ENCODE measurements at places on chromosomes 6 and 20.

- DNase-seq, result no peak
These were observed 34.0 kb downstream of the PNLDC1 start for GRCh38 chr6:159833997-159834603.

DNA sequence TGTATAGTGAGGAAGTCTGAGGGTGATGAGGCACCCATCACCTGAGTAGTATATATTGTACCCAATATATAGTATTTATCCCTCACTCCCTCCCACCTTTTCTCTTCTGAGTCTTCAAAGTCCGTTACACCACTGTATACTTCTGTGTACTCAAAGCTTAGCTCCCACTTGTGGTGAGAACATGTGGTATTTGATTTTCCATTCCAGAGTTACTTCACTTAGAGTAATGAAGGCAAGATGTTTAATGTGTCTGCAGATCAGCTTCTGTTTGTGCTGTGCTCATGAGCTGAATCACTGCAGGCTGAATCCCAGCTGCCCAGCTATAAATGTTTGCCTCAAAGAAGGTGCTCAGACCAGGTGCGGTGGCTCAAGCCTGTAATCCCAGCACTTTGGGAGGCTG is 139.3 kb upstream of the FOXA2 start:
- DNase-seq, result no peak

DNA sequence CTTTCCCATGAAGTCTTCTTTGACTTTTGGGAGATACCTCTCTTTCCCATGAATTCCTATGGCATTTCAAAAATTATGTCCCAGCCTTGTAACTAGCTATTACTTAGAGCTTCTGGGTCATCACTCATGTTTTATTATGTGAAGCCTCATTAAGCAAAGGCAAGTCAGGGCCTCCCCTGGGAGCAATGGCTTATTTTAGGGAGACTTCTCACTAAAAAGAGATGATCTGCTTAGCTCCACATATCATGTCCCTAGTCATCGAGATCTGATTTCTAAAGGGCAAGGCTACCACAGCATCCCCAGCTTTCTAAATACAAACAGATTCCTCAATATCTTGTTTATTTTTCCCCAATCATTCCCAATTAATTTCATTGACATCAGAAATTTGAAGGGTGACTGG is 154.0 kb upstream of the MANEA start:
- DNase-seq, result no peak

- no peak for DNase-seq
These were observed 258.5 kb downstream of the KHDC1L start for GRCh38 chr6:72966628-72967280.

- DNase-seq, result no peak
These were observed 112.2 kb downstream of the PLEKHG1 start for GRCh38 chr6:150711584-150712504.

DNA sequence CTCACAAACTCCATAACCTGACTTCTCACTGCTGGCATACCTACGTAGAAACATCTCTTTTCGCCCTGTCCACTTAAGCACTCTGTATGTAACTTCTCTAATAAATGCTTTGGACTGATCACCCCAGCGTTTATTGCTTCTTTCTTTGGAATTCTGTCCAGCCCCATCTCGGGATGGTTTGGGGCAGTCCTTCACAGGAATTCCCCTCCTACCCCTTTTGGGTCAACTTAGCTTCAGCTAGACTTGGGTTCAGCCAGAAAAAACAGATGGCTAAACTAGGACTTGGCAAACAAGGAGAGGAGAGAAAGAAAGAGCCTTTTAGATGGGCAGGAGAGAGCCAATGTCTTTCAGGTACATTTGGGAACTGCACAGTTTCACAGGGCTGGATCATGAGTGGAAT is 3.9 kb upstream of the LTV1 start:
- no peak for DNase-seq

DNA sequence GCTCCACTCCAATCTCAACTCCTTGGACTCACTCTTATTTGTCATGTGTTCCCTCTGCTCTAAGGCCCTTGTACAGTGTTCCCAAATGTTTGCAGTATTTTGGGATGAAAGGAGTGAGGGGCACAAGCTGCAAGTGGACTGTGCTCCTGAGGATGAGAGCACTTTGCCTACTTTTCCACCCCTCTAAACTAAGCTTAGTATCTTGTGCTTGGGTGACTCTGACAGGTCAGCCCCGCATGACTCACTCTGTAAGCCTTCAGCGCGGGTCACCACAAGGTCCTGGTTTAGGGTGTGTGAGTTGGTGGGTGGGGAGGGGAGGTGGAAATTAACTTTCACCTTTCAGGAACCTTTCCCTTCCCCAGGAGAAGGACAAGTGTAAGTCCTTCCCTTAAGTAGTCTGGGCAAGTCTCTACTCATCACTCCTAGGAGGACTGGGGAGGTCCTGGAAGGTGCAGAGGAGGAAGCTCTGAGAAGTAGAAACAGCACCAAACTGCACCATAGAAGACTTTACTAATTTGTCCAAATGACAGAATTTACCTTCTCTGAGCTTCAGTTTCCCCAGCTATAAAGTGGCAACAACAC is 68.8 kb upstream of the EPB41L1 start:
- no peak for DNase-seq

DNA sequence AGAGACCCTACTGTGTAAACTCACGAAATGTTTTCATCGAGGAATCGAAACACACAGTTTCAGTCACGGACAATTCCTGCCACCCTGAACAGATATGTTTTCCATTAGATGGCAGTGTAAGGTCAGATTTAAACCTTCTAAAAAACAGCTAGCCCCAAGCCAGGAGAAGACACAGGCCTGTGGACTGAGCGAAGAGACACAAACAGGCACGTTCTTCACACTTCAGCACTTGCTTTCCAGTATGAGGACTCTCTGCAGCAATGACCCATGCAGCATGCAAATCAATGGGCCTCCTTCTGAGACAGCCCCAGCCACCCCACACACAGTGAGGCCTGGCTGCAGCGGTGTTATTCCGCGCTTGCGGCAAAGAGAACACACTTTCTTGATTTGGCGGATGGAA is 31.9 kb downstream of the HUS1B start:
- no peak for DNase-seq

GRCh38 chr6:18168264-18168663 is 13.0 kb downstream of the KDM1B start:
- DNase-seq, result no peak

DNA sequence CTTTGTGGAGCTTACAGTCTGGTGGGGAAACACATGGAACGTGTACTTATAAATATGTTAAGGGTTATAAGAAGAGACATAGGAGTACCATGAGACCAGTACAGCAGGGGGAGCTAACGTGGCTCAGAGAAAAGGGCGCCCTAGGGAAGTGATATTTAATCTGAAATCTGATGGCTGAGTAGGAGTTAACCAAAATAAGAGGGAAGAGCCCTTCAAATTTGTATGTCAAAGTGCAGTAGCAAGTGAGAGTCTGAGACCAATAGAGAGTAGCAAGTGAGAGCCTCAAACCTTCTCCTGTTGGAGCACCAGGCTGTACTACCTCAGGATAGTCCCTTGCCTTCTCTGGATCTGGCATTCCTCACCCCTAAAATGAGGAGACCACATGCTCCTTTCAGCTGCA is 6.1 kb upstream of the PKIG start:
- DNase-seq, result no peak

DNA sequence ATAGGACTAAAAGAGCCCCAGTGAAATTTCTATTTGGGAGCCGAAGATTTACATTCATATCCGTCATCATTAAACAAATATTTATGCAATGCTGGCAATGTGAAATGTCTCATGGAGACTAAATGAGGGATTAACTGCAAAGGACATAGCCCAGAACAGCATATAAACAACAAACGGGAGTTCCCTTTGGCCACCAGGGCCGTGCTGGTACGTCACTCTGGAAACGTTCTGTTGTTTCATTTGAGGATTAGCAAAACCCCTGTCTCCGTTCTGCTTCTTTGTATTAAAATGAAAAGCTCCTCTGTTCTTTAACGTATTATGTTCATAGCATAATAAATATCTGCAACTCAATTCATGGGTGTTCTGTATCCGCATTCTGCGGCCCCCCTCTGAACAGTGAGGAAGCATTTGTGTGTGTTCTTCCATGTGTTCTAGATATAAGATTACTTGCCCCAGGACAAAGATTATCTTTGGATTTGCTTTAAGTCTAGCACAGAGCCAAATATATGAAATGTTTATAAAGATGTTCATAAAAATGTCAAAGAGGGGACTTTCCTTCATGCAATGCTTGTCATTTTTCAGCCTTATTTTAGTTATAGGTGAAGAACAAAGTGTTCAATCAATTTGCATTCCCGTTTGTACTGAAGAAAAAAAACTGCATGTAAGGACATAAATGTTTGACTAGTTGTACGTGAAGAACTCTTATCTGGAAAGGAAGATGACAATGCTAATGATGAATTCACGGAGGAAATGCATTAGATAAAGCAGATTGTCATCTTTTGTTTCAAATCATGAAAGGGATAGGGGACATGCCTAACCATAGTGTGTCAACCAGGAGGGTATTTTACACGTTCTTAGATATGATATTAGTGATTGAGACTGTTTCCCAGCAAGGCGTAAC is 90.0 kb upstream of the TNFAIP3 start:
- no peak for DNase-seq

DNA sequence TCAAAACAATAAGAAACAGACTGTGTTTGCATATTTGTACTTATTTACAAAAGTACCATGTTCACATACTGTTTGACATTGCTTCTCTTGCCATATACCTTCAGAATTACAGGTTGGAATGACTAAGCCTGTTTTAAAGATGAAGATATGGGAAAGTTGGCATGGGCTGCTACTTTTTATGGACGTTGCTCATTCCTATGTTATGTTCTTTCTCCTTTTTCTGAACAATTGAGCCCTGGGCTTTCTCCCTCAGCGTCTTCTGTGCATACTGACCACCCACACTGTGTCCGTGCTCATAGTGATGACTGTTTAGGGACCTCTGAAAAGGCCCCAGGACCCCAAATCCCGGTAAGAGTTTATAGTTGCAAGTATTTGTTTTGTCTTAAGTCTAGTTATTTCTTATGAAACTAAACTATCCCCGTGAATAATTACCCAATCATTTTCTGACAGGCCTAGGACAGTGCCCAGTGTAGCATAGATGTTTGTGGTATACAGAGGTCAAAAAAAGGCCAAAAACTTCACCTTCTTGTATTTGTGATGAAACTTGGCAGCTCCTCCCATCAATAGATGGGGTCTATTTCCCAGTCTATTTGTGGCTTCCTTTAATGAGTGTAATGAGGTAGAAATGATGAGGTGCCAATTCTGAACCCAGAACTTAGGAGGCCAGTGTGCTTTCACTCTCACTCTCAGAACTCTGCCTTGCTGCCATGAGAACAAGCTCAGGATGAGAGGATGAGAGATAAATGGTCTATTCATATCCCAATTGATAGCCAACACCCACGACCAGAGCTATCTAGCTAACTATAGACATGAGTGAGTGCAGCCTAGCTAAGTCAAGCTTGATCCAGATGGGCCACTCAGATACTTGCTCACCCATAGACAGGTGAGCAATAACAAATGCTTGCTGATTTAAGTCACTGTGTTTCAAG is 40.9 kb downstream of the GSTA4 start:
- no peak for DNase-seq

DNA sequence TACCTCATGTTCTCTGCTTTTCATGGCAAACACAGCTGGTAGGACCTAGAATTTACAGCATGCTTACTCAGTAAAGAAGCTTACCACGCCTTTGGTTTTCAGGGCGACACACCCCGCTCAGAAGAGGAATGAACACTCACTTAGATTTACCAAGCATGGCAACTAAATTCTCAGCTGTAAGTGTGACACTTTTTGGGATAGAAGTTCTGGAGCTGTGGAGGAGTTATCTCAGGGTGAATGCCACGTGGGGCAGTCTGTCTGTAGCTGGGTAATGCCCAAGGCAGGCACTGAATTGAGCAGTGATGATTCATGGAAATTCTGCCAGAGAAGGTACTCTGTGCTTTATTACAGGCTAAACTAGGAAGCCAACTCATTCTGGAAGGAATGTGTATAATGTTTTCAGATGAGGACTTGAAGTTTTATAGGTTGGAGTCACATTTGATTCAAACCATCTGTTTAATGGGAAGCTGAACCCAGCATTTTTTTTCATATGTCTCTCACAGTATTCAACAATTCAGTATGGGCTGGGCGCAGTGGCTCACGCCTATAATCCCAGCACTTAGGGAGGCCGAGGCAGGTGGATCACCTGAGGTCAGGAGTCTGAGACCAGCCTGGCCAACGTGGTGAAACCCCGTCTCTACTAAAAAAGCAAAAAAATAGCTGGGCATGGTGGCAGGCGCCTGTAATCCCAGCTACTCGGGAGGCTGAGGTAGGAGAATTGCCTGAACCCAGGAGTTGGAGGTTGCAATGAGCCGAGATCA is 3.5 kb upstream of the PRIM2 start:
- no peak for DNase-seq

DNA sequence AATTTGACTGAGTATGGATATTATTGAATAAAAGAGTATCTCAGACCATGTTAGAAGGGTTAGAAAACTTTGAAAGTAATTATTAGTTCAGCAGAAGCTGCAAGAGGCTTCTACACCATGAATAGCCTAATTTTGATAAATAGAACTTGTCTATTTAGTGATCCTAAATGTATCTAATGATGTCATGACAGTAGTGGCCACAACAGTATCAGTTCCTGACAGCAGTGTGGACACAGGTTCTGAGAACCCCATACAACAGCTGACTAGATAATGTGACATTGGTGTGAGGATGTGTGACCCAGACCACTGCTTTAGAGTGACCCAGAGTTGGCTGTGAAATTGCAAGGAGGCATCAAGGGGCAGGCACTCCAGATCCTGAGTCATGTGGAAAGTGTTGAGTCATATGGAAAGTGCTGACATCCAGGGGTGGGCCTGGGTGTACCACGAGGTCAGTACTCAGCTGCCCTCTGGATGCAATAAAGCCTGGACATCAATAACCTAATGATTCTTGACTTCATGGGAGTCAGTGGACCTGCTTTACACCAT is 754.7 kb downstream of the DHX35 start:
- DNase-seq, result no peak

DNA sequence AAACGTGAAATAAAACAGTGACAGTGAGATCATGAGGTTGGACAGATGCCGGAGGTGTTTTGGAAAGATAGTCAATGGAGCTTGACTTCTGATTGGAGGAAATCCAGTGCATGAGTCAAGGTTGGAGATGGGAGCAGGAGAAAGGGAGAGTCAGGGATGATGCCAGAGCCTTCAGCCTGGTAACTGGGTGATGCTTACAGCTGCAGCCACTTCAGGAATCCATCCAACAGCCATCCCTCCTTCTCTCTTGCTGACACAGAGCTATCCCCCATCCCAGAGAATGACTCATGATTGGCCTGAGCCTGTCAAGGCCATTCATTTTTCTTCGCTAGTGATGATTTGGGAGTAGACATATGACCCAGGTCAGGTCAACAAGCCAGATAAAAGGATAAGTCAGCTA is 112.8 kb downstream of the SAMD5 start:
- no peak for DNase-seq

GRCh38 chr6:28887796-28888496 is 35.8 kb downstream of the TRIM27 start:
- no peak for DNase-seq

DNA sequence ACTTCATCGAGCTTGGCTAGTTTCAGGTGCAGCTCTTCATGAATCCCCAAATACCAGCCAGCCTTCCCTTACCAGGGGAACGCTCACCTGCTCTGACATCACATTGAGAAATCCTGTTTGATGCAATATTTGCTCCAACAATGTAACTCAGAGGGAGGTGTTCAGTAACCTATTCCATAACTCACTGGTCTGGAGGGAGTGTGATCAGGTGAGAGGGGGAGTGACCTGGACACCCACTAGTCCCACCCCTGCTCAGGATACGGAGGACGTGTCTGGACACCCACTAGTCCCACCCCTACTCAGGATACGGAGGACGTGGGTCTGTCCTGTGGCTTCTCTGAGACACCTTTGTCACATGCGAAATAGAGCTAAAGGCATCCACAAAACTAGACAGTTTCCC is 70.3 kb downstream of the HUS1B start:
- no peak for DNase-seq

Data from activated CD4-positive, alpha-beta T cell treated with anti-CD3 and anti-CD28 coated beads, Interleukin-2, amount 50 U/mL, for 48 hours (primary cell).